BJ (cell line): ENCODE measurements at places on chromosomes 2 and 18.
A peak's percentile ranks its signal among the peaks of the same experiment; 100 is the strongest.

DNA sequence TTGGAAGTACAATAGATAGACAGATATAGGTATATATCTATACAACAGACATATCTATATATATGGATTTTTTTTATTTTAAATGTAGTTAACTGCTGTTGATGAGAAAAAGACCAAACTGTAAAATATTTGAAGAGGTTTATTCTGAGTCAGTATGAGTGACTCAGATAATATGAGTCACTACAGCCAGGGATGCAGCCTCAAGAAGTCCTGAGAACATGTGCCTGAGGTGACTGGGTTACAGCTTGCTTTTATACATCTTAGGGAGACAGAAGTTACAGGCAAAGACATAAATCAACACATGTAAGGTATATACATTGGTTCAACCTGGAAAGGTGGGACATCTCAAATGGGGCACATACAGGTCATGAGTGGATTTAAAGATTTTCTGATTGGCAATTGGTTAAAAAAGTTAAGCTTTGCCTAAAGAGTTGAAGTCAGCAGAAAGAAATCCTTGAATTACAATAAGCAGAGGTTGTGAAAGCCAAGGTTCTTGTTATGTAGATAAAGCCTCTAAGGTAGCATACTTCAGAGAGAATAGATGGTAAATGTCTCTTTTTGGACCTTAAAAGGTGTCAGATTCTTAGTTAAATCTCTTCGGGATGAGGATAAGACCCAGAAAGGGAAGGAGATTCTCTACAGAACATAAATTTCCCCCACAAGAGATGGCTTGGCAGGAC lies 149.9 kb downstream of the RBM43 start:
- DNase-seq = peak; percentile 32

DNA sequence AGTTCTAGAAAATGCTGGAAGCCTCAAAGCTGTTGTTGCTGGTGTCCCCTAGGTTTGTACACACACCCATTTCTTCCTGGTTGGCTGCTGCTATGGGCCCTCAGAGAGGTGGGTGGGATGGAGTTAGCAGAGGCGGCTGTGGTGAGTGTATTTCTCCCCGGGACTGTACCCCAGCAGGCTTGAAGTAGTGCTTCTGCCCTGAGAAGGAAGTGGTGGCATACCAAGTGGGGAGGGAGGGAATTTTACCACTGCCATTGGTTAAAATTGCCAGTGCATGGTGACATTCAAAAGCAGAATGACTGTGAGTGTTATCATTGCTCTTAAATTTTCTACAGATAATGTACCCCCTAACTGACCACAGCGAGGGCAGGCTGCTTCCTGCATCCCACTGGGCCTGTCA lies 125.6 kb upstream of the CAPN13 start:
- DNase-seq = no peak

GRCh38 chr2:54430649-54431048 lies 25.5 kb upstream of the SPTBN1 start:
- no peak for DNase-seq

GRCh38 chr18:35387152-35387571 lies 10.0 kb upstream of the ZNF396 start:
- DNase-seq = no peak

DNA sequence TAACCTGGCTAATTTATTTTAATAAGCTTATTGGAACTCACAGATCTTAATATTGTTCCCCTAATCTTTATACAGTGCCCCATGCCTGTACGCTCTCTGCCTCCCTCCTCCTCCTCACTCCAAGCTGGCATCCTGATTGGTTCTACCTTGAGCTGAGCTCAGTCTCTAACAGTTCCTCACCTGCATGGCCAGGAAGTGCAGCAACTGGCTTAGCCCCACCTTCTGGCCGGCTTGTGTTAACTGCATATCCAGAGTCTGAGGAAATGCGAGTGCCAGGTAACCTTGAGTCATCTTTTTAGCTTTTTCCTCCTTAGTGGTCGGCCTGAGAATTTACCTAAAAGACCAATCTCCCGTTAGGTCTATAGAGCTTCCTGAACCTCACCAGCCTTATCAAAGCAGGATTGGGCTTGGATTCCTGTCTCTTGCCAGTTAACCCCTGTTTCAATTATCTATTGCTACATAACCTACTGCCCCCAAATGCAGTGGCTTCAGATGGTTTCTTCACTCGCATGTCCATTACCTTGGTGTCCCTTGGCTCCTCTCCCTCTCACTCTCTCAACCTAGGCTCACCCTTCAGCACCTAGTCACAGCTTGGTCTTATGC lies 89.5 kb upstream of the STK39 start:
- DNase-seq = no peak
